ENCODE measurements at places on chromosomes 2 and 18. TPM values are rescaled to one million over a fixed set of nuclear protein-coding genes. Genes with fewer than 3 reads are reported as not detected.

The MIB1 gene
- 46.9 TPM for total RNA-seq

The LYPD6B gene
- total RNA-seq = not detected

The TMEFF2 gene
- not detected for total RNA-seq

The RELCH gene
- total RNA-seq = 61.4 TPM

The DCTN1 gene
- total RNA-seq = 112 TPM

- H3K4me3 ChIP-seq = no peak overlapping the region
Observed at GRCh38 chr2:9164112-9164608, 42.5 kb upstream of the ASAP2 start.

- no peak overlapping the region for H3K27ac ChIP-seq
- no peak for DNase-seq
- H3K4me3 ChIP-seq = no peak overlapping the region
- H3K36me3 ChIP-seq = no peaks in the 10 kb centered on the region
- H3K27me3 ChIP-seq = no peaks in the 10 kb centered on the region
Observed at GRCh38 chr2:153476491-153476815, 2.1 kb downstream of the RPRM start.

GRCh38 chr18:48084858-48085257, 154.4 kb upstream of the SMAD2 start:
- H3K36me3 ChIP-seq = no peaks in the 10 kb centered on the region
- H3K27me3 ChIP-seq = no peaks in the 10 kb centered on the region
- no peak for DNase-seq
- no peak overlapping the region for H3K27ac ChIP-seq

DNA sequence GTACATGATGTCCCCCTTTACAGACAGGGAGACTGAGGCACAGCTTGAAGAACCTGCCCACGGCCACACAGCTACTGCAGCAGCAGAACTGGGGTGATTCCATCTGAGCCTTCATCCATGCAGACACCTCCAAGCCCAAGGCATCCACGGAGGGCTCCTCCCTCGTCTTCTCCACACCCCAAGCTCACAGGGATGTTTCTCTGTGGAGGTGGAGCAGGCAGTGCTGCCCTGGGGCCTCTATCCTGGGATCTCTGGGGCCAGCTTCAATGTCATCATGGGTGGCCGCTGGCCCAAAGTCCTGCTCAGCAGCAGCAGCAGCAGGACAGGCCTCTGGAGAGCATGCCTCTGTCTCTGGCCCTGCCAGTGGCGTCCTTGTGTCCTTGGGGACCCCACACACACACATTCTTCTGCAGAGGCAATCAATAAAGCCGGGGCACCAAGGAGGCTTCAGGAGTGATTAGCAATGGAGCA, 31.2 kb downstream of the ADI1 start:
- H3K27me3 ChIP-seq = no peaks in the 10 kb centered on the region
- H3K27ac ChIP-seq = peak overlapping the region; percentile 88
- no peaks in the 10 kb centered on the region for H3K36me3 ChIP-seq
- no peak for DNase-seq
- H3K4me1 ChIP-seq = peaks cover 10% of the 10 kb centered on the region
- no peak overlapping the region for H3K4me3 ChIP-seq

DNA sequence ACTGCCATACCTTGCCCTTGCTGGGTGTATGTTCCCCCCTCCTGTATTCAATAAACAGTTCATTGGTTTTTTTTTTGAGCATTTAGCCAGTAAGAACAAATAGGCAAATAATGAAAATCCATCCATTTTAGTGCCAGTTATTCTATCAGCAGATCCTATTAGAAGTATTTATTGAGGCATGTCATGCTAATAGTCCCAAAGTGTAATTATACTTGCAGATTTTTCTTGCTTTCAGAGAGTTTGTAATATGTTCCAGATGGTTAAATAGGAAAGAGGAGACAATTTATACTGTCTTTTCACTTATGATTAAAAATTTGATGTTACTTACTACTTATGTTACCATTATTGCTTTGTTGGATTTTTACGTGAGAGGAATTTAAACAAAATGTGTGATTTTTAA, 127.6 kb downstream of the NCOA1 start:
- no peak for DNase-seq
- no peaks in the 10 kb centered on the region for H3K36me3 ChIP-seq
- no peak overlapping the region for H3K27ac ChIP-seq
- no peaks in the 10 kb centered on the region for H3K4me1 ChIP-seq

DNA sequence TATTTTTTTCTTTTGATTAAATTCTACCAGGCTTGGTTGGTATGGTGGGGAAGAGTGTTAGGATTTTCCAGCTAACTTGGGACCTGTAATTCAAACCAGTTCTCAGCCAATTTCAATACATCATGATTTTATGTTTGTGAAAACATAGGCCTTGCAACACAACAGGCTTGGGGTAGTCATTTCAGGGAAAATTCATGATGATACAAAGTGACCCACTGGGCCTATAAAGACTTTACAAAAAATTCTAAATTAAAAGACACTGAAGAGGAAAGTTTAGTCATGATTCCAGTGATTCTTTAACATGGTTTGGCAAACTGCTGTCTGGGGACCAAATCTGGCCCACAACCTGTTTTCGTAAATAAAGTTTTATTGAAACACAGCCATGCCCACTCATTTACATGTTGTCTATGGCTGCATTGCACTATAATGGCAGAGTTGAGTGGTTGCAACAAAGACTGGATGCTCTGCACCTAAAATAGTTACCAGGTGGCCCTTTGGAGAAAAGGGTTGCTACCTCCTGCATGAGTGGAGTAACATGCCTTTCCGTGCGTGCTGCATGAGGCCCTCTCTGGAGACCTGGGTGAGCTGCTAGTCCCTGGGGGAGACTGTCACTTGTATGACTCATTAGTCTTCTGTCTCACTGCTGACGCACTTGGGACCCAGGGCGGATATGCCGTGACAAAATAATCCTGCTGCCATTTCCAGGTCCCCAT, 73.6 kb downstream of the NPAS2 start:
- H3K27me3 ChIP-seq = no peaks in the 10 kb centered on the region
- peaks cover 19% of the 10 kb centered on the region for H3K4me1 ChIP-seq
- no peak overlapping the region for H3K4me3 ChIP-seq
- H3K36me3 ChIP-seq = no peaks in the 10 kb centered on the region
- no peak for DNase-seq

- no peak for DNase-seq
- H3K4me1 ChIP-seq = no peaks in the 10 kb centered on the region
- no peak overlapping the region for H3K4me3 ChIP-seq
- no peaks in the 10 kb centered on the region for H3K36me3 ChIP-seq
- no peak overlapping the region for H3K27ac ChIP-seq
Observed at GRCh38 chr2:34627003-34627402, 1027.9 kb upstream of the FAM98A start.

DNA sequence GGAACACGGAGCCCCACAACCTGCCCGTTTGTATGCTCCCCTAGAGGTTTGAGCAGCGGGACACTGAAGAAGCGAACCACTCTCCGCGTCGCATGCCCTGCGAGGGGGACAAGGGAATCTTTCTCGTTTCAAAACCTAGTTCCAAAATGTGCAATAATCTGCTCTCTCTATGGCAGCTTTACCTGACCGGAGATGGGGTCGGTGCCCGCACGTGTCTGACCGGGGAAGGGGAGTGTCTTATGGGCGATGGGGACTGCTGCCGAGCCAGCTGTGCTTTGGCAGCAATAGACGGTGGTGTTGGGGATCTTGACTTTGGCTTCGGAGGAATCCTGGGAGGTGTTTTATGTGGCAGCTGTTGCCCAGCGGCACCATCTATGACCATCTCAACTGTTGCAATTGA, 7.9 kb downstream of the TTN start:
- H3K27ac ChIP-seq = no peak overlapping the region
- no peaks in the 10 kb centered on the region for H3K36me3 ChIP-seq
- H3K4me3 ChIP-seq = no peak overlapping the region

DNA sequence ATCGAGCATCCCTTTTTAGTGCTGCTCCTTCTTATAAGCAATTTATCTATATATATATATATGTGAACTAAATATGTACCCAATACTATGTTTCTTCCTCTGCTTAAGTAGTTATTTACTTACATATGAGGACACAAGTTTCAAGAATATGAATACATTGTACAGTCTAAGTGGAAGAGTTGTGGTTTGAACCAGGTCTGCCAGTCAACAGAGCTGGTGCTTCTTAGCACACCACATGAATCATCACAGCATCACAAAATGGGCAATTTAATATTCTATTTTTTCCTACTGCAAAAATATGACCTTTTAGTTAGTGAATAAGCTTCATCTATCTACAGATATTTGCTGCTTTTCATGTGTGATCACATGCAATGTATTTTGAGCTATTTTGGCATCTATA, 64.4 kb upstream of the SPAG16 start:
- H3K27me3 ChIP-seq = no peaks in the 10 kb centered on the region
- no peak overlapping the region for H3K4me3 ChIP-seq
- DNase-seq = no peak
- no peaks in the 10 kb centered on the region for H3K36me3 ChIP-seq
- H3K27ac ChIP-seq = no peak overlapping the region
- H3K4me1 ChIP-seq = peaks cover 10% of the 10 kb centered on the region

All from thyroid gland (tissue), 4 donors.